Stimulated activated CD4-positive, alpha-beta T cell treated with anti-CD3 and anti-CD28 coated beads, Interleukin-1b, Interleukin-23, amount 100 ng/mL, for 1 hour (primary cell): ENCODE measurements at places on chromosomes 5 and 9.

GRCh38 chr5:128632264-128632663 lies 94.2 kb upstream of the FBN2 start:
- DNase-seq, result no peak

DNA sequence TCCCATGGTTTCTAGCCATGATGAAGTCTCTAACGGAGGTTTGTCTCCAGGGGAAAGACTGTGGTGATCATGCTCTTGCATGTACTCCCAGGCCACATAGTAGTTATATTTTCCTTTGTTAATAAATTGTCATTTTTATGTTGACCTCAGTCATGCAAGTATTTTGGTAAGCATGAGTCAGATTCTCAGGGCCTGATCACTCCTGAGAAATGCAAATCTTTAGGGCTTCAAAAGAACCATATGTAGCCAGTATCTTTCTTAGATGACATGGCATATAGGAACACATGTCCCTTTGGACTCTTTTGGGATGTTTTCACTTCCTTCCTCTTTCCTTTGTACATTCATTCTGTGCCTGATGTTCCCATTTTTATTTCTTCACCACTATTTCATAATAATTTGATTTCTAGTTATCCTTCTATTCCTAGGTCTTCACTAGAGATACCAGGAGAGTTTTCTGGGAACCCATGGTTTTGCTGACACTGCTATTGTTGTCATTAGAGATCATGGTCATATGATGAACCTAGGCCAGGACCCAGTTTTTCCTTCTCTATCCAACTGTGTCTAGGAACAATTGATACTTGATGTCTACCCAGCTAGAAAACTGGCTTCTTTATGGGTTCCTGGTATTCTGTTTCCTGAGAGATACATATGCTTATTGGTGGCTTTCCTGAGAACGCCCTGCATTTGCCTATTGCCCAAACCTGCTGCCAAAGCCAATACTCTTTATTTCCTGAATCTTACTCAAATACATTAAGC lies 248.1 kb upstream of the NREP start:
- no peak for DNase-seq

- no peak for DNase-seq
These were observed 378 bp downstream of the DROSHA start for GRCh38 chr5:31531543-31531887.

DNA sequence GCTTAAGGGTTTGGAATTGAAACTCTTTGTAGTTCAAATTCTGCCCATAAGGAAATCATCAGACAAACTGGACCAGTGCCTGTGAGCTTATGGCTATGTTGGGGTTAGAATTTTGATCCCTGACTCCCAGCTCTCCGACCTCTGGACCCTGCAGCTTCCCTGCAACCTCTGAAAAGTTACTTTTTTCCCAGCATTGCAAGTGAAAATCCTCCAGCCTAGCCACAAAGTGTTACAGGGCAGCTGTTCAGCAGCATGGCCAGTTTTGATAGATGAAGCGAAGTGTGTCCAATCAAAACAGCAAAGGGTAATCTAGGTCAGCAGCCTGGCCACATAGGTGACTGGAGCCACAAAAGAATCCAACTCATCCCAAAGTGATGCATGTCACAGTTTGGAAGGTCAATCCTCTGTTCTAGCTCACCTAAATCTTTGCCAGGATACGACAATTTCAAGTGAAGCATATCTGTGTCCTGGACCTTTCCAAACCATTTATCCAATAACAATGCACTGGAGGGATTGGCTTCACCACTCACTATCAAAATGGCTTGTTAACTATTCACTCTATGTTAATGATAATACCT lies 4.7 kb upstream of the CPEB4 start:
- no peak for DNase-seq

GRCh38 chr5:174397206-174397605 lies 327.2 kb upstream of the MSX2 start:
- DNase-seq, result no peak

DNA sequence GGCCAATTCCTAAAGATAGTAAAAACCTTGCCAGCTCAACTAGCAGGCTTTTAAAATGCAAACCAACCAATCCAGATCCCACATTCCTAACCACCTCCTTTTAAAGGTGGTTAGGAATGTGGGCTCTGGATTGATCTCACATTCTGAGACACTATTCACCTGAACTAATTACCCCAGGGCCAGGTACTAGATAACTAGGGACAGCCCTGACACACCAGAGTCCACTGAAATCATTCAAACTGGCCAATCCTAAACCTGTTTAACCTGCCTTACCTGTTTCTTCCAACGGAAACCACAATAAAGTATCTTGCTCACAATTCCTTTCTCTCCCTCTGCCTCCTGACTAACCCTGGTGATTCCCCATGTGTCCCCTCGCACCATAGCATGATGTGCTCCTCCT lies 168.3 kb upstream of the DMAC1 start:
- no peak for DNase-seq

DNA sequence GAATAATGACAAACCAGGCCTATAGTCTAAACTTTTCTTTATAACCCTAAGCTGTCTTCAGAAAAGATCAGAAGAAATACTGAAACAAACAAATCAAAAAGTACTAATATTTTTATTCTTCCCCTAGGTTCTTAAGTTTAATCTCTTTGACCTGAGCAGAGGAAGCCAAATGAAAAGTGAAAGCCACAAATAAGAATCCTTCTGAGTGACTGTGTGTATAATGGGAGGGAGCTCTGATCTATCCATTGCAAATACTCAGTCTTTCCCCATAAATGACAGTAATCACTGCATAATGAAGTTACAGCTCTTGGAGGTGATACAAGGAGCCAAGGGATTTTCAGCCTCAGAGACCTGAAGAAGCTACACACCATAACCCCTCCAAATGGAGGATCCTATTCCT lies 126.9 kb upstream of the ATP10B start:
- no peak for DNase-seq

DNA sequence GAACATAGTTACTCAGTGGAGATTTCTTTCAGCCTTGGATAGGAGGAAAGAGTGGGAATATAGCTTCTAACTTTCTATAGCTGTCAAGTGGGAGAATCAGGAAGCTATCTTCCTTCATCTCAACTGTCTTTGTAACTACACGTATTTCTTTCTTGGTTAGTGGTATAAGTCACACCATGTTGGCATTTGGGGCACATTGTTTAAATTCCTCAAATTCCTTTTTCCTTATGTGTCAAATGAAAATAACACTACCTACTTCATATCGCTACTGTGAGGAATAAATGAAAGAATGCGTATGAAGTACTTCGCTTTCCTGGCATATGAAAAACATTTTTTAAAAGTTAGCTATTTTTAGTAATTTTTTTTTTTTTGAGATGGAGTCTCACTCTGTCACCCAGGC lies 1082.5 kb upstream of the WWC1 start:
- no peak for DNase-seq

DNA sequence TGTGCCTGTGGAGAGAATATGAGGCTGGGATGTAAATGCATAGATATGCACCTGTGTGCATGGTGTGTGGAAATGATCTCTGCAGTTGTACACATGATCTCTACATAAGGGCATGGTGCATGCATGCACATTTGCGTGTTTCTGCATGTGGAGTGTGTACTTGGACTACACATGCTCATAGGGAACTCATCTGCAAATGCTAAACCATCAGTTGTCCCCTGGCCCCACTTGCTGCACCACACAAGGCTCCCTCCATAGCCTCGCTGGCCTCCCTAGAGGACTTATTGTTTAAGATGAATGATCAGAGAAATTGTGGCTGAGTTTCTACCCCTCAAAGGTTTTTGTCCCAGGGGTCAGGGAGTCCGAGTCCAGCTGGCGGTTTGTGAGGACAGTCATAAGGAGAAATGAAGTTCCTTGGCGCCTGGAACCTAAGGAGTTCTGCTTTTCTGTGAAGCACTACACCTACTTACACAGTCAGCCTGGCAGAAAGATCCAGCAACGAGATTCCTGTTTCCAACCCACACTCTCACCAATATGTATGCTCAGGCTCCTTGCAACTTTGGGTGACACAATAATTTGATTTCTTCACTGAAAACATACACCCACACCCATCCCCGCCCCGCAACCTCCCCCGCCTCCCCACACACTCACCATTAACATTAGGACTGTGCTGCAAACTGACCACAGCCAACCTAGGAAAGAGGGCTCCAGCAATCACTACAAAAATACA lies 79.9 kb upstream of the CPEB4 start:
- no peak for DNase-seq
